Esophagus muscularis mucosa (tissue), 4 donors: ENCODE measurements at places on chromosomes 7 and 10. TPM values are rescaled to one million over a fixed set of nuclear protein-coding genes. Genes with fewer than 3 reads are reported as not detected.

DNA sequence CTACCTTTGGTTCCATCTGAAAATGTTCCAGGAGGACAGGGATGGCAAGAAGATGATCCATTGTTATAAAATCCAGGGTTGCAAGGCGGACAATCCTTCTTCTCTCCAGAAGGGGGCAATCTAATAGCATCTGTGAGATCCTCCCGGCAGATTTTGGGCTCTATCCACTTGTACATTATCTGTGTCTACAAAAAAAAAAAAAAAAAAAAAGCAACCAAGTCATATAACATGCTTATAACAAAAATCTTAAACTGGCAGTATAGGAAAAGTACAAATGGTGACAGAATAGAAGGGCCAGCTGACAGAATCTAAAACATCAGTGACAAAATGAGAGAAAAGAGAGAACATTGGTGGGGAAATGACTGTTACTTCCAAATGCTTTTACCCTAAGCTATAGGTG is 132.7 kb downstream of the ELAPOR2 start:
- H3K27me3 ChIP-seq: no peaks in the 10 kb centered on the region
- no peaks in the 10 kb centered on the region for H3K4me1 ChIP-seq
- H3K36me3 ChIP-seq: no peaks in the 10 kb centered on the region
- no peak for DNase-seq

The CPN1 gene
- not detected for total RNA-seq

DNA sequence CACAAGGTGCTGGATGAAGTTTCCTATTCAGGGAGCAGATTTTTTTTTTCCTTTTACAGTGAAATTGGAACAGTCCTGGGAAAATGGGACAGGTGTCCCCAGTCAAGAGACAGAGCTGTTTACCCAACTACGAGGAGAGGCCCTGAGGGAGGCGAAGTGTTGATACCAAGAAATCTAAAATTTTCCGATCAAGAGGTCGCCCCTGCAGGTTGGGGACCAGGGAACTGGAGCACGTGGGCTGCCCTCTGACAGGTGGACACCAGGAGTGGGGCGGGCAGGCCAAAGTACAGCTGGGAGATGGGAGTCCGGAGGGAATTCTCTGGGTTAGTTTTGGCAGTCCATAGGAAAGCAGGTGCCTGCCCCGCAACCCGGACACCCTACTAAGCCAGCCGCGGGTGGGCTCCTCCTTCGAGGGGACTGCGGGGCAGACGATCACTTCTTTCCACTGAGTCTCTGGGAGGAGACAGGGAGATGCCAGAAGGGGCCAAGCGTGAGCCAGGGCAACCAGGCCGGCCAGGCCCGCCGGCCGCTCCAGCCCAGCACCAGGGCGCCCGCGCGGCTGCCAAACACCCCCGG is 965 bp upstream of the CAMK1D start:
- H3K36me3 ChIP-seq: no peaks in the 10 kb centered on the region
- H3K27me3 ChIP-seq: no peaks in the 10 kb centered on the region
- H3K4me1 ChIP-seq: peaks cover 25% of the 10 kb centered on the region

DNA sequence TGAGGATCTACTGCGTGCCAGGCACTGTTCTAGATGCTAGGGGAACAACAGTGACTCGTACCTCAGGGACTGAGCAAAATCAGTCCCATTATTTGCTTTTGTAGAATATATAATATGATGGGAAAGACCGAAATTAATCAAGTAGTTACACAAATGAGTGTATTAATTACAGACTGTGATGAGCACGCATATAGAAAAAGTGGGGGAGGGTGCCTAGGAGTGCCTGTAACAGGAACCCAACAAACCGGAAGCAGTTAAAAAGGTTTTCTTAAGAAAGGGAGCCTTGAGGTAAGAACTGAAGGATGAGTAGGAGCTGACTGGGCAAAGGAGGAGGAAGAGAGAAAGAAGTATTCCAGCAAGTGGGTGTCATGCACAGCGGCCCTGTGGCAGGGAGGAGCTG is 28.2 kb upstream of the IL6 start:
- H3K36me3 ChIP-seq: no peaks in the 10 kb centered on the region
- H3K27me3 ChIP-seq: no peaks in the 10 kb centered on the region
- no peak overlapping the region for H3K27ac ChIP-seq
- no peaks in the 10 kb centered on the region for H3K4me1 ChIP-seq
- H3K4me3 ChIP-seq: no peak overlapping the region

The FOXP2 gene
- 53.2 TPM for total RNA-seq

The CASP2 gene
- total RNA-seq: 9.6 TPM

DNA sequence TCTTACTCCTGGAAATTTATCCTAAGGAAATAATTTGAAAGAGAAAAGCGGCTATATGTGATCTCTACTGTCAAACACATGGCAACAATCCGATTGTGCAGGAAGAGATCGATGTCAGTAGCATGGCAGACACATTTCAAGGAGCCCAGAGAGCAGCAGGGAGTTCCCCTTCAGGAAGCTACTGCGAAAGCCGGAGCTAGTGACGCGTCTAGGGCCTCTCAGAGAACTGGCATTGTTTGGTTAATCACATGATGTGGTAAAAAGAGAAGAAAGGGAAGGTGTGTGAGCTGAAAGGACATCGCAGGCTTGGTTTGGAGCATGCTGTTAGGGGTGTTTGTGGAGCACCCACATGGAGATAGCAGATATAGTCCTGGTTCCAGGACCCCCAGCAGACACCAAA is 74.9 kb downstream of the BEND7 start:
- H3K36me3 ChIP-seq: peaks cover 14% of the 10 kb centered on the region
- DNase-seq: no peak
- H3K27ac ChIP-seq: no peak overlapping the region
- no peak overlapping the region for H3K4me3 ChIP-seq

The TBX20 gene
- not detected for total RNA-seq

The LRRN3 gene
- total RNA-seq: 0.42 TPM
